ENCODE measurements at places on chromosomes 13 and 19.

DNA sequence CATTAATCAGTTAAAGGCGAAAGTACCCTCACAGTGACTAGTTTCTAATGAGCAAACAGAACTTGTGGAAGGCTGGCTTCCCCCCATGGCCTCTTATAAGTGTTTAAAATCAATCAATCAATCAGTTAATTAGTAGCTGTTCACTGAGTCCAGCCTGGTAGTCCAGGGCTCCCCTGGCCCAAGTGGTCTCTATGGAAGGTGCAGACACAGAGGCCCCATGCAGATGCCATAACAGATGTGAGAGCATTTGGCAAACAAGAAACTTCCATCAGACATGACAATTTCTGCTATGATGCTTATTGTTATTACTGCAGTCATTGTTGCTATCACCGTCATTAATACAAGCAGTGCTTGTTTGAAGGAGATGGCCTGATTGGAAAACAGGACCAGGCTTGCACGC, 179.0 kb upstream of the TSHZ3 start:
- DNase-seq = no peak

DNA sequence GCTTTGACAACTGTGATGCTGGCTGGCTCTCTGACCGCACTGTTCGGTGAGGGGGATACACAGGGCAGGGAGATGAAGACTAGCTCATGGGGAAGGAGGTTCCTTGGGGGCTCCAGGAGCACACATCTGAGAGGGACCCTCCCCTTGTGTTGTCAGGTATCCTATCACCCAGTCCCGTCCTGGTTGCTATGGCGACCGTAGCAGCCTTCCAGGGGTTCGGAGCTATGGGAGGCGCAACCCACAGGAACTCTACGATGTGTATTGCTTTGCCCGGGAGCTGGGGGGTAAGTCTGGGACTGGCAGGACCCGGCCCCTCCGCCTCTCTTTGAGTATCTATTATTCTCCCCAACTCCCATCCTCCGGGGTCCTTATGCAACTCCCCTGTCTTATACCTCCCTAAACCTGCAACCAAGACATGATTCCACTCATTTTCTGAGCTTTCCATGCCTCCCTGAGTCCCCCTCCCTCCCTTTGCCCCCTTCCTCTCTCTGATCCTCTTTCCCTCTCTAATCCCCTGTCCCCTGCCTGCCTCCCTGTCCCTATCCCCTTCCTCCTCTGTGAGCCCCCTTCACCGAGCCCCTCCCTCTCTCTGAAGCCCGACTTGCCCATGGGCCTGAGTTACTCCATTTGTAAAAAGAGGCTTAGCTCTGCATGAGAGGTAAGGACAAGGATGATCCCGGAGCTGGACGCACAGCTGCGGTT, 12.5 kb downstream of the NCAN start:
- no peak for DNase-seq

DNA sequence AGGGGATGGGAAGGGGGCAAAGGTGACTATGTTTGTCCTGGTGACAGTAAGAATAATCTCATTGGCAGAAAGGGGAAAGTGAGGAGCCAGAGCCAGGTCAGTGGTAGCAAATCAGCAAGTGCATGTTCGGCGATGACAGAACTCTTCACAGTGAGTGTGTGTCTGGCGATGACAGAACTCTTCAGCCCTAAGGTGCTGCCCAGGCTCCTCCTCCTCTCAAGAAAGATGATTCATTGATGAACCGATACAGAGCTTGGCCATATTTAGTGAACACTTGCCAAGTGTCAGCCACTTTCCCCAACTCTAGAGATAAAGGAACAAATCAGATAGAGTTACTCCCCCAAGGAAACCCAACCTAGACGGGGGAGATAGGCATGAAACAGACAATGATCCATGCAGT, 199.3 kb upstream of the UBL3 start:
- DNase-seq = no peak

DNA sequence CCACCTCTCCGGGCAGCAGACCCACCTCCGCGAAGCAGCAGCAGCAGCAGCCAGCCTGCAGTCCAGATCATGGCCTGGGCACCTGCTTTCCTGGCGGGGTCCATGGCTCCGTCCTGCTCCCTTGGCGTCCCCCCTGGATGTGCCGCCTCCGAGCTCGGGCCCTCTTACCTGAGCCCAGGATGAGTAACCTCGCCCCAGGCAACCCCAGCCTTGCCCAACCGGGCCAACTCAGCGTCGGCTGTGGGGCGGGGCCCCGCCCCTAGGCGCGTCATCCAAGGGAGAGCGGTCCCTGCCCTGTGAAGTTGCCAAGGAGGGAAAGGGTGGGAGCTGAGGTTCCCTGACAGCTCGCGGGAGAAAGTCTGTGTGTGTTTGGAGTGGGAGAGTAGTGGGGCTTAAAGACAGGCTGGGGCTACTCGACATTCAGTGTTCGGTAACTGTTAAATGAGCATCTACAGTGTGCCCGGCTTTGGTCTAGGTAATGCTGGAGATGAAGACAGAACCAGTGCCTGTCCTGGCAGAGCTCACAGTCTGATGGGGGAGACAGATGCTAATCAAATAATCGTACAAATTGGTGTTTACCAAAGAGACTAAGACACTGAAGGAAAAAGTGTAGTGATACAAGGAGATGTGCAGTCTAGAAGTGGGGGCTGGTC, at the start of gene LYPD3:
LYPD3 (minus strand) TSS at position 141 of the 653 bp plus-strand sequence; CDS start at position 104, 37 bp downstream.
- DNase-seq = no peak

- DNase-seq = no peak
Measured at GRCh38 chr19:37931881-37932655, 25.1 kb downstream of the SIPA1L3 start.

- no peak for DNase-seq
Measured at GRCh38 chr13:97429681-97430081, 4.3 kb upstream of the RAP2A start.

- no peak for DNase-seq
Measured at GRCh38 chr13:60837806-60838205, 440.8 kb downstream of the TDRD3 start.

- no peak for DNase-seq
Measured at GRCh38 chr19:5990289-5990797, 12.4 kb upstream of the RANBP3 start.

- no peak for DNase-seq
Measured at GRCh38 chr13:113045251-113046127, 60.1 kb upstream of the F7 start.

DNA sequence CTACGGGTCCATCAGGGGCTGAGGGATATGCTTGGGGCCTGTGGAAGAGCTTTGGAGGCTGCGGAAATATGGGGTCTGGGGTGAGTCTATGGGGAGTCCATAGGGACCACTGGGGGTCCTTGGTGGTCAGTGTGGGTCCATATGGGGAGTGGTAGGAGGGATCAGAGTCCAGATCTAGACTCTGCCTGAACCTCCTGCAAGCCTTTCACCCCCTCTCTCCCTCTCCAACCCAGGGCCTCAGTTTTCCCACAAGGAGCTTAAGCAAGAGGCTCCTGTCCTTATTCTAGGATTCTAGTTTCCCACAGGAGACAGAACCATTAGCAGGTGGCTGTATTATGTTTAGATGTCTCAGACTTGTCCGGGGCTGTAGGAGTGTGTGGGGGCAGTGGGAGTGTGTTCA, 161.9 kb upstream of the TSHZ3 start:
- DNase-seq = no peak

DNA sequence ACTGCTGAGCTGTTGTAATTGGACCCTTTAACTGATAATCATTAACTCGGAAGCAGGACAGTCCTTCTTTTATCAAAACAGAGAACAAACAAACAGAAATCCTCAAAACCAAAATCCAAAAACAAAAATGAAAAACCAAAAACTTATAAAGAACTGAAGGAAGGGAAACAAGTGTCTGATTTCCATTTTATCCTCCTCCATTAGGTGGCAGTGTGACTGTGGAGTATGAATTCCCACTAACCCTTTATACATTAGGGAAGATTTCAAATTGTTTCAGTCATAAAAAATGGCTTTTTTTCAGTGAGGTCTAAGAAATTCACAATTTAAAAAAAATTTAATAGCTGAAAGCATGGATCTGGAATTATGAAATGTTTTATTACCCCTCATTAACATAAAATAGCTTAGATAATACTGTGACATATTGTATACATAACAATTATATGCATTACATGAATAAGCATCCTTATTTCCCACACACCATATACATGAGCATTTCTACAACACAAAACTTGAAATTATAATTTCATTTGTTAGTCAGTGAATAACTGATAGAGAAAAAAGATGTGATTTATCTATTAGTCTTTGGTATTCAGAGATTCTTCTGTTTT, 1074.3 kb upstream of the PCDH9 start:
- no peak for DNase-seq

- DNase-seq = no peak
Measured at GRCh38 chr13:35139591-35139990, 197.5 kb downstream of the NBEA start.

GRCh38 chr13:40047322-40047771, 391.9 kb downstream of the COG6 start:
- no peak for DNase-seq

DNA sequence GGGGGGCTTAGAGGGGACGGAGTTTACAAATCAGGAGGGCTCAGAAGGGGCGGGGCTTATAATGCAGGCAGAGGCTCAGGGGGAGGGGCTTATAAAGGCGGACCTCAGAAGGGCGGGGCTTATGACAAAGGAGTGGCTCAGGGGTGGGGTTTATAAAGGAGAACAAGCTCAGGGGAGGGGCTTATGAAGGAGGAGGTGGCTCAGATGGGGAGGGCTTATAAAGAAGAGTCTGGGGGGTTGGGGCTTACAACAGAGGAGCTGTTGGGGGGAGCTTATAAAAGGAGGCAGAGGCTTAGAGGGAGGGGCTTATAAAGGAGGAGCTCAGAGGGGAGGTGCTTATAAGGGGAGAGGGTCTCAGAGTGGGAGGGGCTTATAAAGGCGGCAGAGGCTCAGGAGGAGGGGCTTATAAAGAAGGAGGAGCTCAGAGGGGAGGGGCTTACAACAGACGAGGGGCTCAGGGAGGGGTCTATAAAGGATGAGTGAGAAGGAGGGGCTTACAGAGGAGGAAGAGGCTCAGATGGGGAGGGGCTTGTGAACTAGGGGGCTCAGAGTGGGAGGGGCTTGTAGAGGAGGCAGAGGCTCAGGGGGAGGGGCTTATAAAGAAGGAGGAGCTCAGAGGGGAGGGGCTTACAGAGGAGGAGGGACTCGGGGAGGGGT, 1.0 kb downstream of the SMIM24 start:
- DNase-seq = no peak

DNA sequence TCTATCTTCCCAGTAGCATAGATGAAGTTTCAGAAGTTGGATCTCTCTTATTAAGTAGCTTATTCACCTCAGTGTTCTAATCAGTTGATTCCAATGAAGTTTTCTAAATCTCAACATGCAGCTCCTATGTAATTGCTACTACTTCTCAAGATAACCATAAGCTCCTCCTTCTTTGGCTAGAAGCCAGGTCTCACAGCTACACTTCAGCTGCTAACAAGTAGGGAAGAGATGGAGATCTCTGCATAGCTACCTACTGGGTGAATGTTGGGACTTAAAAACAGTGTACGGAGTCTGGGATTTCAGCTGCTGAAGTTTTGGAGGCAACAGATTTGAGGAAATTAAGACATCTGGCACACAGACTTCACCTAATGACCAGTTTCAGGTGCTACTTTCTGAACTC, 661.0 kb downstream of the SLITRK1 start:
- no peak for DNase-seq

DNA sequence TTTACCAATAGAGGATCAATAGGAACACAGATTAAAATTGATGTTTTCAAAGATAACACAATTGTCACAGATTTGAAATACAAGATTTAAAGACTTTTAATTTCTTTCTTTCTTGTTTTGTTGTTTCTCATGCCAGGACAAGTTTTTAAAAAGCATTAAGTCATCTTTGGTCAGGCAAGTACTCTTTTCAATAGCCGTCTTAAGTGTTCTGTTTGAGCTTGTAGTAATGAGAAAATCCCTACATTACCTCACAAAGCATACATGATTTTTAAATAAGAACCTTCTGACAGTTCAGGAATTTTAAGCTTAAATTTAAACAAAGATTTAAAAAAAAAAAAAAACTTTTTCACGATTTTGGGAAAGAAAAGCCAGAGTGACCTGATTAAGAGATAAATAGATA, 216.3 kb upstream of the PRR20A start:
- DNase-seq = no peak

DNA sequence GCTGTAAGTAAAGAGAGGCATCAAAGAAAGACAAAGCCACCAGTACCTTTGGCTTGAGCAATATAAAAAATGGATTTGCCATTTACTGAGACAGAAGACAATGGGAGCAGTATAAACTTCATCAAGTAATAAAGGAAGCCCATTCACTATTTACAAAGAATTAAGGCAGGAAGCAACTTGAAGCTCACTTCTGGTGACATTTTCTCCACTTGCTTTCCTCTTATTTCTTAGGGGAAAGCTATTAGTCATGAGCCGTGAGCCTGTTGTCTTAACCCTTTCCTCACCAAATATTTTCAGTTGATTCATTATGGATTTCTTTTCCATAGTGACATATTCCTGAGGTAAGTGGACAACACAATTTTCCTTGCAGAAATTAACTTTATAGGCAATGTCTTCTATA, 156.8 kb downstream of the DNAJC3 start:
- DNase-seq = no peak

DNA sequence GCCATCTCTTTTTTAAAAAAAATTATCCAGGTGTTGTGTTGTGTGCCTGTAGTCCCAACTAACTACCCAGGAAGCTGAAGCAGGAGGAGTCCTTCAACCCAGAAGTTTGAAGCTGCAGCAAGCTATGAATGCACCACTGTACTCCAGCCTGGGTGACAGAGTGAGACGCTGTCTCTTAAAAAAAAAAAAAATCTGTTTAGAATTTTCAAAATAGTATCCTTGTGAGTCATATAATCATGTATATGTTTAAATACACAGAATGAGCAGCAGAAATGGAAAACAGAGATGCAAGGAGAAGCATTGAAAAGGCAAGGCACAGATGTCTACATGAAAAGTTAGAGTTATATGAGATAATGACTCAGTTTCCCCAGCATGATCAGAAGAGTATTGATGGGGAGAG, 31.2 kb downstream of the SYDE1 start:
- no peak for DNase-seq

GRCh38 chr19:33691030-33691427, 69.3 kb downstream of the CHST8 start:
- no peak for DNase-seq

GRCh38 chr13:43269037-43269481, 245.7 kb downstream of the DNAJC15 start:
- DNase-seq = no peak

- DNase-seq = no peak
Measured at GRCh38 chr19:39949026-39949747, 14.8 kb upstream of the FCGBP start.

DNA sequence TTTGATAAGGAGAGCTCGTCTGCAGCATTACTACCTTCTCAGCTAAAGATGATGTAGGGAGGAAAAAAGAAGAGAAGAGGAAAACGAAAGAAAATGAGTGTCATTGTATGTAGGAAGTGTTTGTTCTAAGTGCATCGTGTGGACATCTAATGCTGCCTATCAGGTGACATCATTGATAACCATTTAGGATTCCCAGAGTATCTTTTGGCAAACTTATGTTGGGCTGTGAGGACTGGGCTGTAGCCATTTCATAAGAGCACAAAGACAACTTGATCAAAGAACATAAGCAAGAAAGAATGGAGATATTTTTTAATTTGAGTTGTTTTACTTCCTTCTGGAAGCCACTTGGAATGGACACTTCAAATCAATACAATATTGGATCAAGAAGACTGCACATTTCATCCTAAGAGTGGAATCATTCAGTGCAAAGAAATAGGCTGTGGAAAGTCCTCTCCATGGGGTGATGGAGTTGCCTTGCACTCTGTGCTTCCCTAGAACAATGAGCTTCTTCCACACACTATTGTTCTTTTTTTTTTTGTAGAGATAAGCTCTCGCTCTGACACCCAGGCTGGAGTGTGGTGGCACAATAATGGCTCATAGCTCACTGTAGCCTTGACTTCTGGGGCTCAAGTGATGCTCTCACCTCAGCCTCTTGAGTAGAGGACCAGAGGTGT, 52.4 kb upstream of the UBL3 start:
- no peak for DNase-seq

- no peak for DNase-seq
Measured at GRCh38 chr19:28235606-28236125, 977.3 kb downstream of the UQCRFS1 start.
